Activated T-helper 1 cell treated with anti-CD3 and anti-CD28 coated beads, Interleukin-12 subunit alpha, Interleukin-12 subunit beta, Interleukin-2, Interleukin-4 antibody, amounts not matched to agents 30 ng/mL and 10 ng/mL and 1 ng/mL, durations not matched to agents 14 hours and 24 hours and 36 hours (primary cell): ENCODE measurements at places on chromosomes 2 and 18. TPM values are rescaled to one million over a fixed set of nuclear protein-coding genes. Genes with fewer than 3 reads are reported as not detected.

The LOXHD1 gene
- total RNA-seq, result not detected in 2 replicates

The FAM124B gene
- total RNA-seq, result 0.23 and 0.34 TPM in 2 replicates

The SLC4A3 gene
- 0.17 TPM in 1 of 2 replicates, not detected in the other for total RNA-seq

The TEX44 gene
- not detected in 2 replicates for total RNA-seq

The AGXT gene
- total RNA-seq, result not detected in 2 replicates
